ENCODE measurements at places on chromosomes 4 and X.

DNA sequence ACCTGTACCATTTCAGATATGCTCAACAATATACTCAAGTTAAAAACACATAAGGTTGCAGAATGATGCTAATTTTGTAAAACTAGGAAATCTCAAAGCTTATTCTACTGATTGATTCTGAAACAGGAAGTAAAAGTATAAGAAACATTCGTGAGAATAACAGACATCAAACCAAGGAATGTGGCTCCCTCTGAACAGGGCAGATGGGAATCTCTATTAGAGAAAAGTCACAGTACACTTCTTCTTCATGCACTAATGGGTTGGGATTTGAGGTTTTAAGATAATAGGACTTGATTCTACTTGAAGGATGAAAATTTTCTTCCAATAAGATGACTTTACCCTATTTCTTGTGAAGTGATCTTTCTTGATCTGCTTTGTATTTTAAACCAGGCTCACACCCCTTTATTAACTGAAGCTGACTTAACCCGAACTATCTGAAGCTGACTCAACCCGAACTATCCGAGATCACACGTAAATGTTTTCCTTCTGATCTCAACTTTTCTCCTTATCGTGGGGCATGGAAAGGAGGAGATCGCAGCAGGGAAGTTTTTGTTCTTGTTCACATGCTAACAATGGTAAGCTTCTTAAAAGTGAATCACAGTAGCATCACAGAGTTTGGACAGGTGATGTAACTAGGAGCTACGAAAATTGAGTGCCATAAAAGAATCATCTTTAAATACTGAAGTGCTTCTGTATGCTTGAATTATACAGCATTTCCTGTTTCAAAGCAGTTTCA is 363.1 kb upstream of the ZFP42 start:
- no peak for DNase-seq

- DNase-seq, result no peak
Observed at GRCh38 chr4:87003266-87003665, 68.5 kb downstream of the AFF1 start.

DNA sequence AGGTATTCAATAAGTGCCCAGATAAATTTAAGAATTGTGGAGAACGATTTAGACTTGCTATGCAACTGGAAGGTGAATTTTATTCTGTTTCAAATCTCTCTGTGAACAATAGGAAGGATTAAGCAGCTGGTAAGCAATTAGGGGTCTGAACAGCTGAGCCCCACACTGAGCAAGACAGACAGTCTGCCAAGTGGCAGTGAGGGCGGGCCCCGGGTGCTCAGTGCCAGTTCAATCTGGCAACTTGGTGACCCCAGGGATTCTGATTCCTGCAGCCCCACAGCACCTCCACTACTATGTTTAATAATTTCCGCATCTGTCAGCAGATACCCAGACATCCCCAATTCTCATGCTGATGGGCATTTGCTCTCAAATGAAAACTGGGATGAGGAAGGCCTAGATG is 317.3 kb downstream of the PPP1R2C start:
- DNase-seq, result no peak

GRCh38 chrX:82961129-82961528 is 547.0 kb upstream of the POU3F4 start:
- no peak for DNase-seq

DNA sequence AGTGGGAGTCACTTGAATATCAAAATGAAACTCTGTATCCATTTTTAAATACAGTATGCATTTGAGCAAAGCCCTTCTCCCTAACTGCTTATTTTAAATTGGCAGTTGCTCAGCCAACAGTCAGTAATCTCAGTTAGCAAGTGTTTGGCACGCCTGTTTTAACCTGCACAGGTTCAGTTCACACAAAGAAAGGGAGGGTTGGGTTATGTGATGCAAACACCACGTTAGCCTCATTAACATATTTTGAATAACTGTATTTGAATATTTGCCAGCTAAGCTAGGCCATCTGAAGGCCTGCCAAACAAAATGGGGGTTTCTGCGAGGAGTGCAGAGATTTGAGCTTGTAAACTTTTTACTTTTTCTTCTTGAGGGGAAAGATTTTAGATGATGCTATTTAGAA is 19.8 kb downstream of the GAB1 start:
- DNase-seq, result peak; percentile 85

DNA sequence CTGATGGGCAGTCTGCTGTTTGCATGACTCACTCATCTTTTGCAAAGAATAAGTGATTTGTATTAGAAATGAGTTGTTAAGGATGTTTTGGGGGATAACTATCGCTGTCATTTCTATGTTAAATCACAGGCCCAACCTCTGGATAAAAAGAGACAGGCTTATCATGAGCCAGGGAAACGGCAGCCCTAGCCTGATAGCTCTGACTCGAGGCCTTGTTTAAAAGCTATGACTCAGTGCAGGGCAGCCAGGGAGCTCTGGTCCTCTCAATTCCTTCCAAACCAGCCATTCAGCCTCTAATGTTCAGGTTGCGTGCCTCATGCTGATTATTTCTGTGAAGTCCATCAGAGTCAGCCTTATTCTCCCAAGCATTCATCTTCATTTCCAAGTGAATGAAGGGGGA is 305.9 kb upstream of the HAND2 start:
- DNase-seq, result no peak

DNA sequence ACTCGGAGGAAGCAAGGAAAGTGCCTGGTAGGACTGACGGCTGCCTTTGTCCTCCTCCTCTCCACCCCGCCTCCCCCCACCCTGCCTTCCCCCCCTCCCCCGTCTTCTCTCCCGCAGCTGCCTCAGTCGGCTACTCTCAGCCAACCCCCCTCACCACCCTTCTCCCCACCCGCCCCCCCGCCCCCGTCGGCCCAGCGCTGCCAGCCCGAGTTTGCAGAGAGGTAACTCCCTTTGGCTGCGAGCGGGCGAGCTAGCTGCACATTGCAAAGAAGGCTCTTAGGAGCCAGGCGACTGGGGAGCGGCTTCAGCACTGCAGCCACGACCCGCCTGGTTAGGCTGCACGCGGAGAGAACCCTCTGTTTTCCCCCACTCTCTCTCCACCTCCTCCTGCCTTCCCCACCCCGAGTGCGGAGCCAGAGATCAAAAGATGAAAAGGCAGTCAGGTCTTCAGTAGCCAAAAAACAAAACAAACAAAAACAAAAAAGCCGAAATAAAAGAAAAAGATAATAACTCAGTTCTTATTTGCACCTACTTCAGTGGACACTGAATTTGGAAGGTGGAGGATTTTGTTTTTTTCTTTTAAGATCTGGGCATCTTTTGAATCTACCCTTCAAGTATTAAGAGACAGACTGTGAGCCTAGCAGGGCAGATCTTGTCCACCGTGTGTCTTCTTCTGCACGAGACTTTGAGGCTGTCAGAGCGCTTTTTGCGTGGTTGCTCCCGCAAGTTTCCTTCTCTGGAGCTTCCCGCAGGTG is 637 bp downstream of the AR start:
- no peak for DNase-seq

DNA sequence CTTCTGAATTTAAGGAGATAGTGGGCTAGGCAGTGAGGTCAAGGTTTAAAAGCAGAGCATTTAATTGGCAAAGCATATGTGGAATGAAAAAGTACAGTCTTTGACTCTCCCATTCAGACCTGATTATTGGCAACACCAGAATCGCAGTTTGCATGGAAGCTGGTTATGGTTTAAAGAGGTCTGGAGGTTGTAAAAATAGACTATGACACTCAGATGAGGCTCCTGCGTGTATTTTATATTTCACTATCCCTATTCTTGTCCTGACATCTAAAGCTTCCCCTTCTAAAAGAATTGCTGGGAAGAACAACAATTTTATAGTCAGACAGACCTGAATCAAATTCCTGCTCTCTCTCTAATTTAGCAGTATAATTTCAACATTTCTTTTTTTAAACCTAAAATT is 302.9 kb downstream of the PCDH7 start:
- DNase-seq, result no peak

- DNase-seq, result no peak
Observed at GRCh38 chr4:8276358-8277240, 7.0 kb downstream of the HTRA3 start.

DNA sequence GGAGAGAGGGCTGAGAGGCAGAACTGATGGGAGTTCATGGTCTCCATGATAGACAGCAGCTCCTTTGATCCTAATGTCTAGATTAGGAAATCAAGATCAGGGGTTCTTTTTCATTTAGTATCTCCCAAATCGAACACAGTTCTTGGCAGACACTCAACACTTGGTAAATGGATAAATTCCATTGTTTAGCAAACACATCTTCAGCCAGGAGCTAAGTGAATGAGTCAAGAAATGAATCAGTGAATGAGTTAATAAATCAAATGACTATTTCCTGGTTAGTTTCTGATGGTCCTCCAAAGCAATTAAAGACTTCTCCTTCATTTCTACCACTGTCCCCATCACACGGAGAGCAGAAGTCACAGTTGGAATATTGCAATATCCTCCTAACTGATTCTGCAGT is 120.0 kb upstream of the SHISA3 start:
- DNase-seq, result peak; percentile 18

- DNase-seq, result no peak
Observed at GRCh38 chr4:25313201-25313895, 774 bp downstream of the ZCCHC4 start.

DNA sequence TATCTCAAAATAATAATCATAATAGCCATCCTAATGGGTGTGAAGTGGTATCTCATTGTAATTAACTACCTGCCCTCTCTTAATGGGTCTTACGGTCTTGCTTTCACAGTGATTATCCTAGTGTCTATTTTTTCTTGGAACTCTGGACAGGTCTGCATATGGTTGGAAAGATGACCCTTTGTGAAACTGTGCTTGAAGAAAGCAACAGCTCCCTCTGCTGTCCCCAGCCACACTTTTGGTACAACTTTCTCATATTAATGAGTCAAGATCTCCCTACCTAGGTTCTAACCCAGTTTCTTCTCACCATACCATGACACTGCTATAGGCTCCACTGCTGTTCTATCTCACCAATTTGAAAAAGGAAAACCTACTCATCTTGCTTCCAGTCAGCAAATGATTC is 2.4 kb downstream of the TFDP3 start:
- DNase-seq, result peak; percentile 7

DNA sequence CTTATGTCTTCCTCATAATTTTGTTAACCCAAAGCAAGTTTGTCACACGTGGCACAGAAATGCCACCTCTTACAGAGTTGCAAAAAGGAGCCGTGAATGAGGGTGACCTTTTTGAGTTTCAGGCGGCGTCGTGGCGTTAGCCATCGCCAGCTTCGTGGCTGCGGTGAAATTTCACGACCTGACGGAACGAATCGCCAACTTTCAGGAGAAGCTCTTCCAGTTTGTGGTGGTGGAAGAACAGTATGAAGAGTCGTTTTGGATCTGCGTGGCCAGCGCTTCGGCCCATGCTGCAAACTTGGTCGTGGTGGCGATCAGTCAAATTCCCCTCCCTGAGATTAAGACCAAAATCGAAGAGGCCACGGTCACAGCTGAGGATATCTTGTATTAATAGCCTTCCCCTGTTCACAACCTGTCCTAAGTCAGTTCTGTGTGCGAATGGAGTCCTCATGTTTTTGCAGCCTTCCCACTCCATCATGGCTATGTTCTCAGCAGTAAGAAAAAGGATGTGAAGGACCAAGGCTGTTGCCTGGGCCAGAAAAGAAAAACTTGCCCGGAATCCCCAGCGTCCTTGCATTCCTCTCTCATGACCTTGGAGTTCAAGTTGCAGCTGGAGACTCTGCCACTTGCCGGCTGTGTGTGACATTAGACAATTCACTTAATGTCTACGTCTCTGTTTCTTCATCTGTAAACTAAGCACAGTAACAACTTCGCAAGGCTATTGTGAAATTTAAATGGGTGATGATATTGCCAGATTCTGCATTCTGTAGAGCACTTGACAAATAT is 11.9 kb downstream of the CLRN2 start:
- no peak for DNase-seq

DNA sequence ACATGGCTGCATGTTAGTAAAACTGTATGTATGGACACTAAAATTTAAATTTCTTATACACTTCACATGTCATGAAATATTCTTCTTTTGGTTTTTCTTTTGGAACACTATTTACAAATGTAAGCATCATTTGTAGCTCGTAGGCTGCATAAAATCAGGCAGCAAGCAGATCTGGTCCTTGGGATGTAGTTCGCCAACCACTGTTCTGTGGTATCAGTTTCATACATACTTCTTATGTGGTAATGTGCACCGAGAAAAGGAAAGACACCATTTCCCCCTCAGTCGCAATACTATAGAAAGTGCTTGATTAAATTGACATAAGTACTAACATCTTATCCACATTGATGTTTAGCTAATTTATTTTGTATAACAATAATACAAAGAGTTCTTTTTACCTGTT is 274.4 kb upstream of the VCX start:
- DNase-seq, result no peak

- DNase-seq, result no peak
Observed at GRCh38 chr4:476501-476900, 22.5 kb downstream of the ZNF721 start.

DNA sequence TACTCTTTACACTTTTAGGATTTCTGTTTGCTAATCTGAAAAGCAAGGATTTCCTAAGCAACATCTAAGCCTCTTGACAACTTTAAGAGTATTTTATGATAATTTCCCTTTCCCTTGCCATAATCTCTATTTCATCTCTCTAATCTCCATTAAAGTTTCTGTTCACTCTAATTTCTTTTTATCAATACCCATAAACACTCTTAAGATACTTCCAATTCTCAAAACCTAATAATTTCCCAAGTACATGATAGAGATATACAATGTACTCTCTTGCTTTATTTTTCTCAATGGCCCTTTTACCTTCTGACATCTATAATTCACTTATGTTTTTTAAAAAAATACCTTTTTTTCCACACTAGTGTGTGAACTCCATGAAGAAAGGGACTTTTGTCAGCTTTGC is 26.8 kb downstream of the DAPP1 start:
- DNase-seq, result no peak

DNA sequence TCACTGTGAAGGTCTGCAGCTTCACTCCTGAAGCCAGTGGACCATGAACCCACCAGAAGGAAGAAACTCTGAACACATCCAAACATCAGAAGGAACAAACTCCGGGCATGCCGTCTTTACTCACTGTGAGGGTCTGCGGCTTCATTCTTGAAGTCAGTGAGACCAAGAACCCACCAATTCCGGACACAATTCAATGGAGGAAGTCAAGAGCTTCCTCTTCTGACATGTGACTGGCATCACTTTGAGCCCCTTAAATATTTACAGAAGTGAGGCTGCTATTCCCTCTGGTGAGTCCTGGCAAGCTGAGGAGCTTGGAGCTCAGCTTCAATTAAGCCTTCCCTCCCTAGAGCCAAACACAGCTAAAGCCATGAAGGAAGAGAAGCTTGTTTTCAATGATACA is 103.5 kb upstream of the SRD5A3 start:
- no peak for DNase-seq

- no peak for DNase-seq
Observed at GRCh38 chr4:168309781-168310180, 8.8 kb downstream of the DDX60 start.

GRCh38 chrX:100328351-100328750 is 81.7 kb downstream of the PCDH19 start:
- DNase-seq, result no peak

- DNase-seq, result no peak
Observed at GRCh38 chr4:169410839-169411770, 140.3 kb upstream of the SH3RF1 start.

DNA sequence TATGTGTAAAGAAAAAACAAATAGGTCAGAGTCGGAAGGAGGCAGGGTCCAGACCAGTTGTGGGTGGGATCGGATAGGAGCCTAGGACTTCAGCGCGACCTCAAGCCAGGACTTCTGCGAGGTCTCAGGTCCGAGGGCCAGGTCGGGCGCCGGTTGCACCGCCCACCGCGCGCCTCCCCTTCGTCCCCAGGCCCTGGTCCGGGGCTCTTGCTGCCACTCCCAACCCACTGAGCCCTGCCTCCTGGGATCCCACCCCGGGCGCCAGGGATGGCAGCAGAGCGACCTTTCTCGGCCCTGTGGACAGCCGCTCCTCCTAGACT is 12.3 kb downstream of the PITX2 start:
- no peak for DNase-seq

- DNase-seq, result peak; percentile 72
Observed at GRCh38 chr4:97139791-97140190, 1003.5 kb downstream of the STPG2 start.
